Activated CD4-positive, alpha-beta memory T cell treated with anti-CD3 and anti-CD28 coated beads, Interleukin-2, amount 10 ng/mL, durations not matched to agents 7 days and 5 days (primary cell): ENCODE measurements at places on chromosomes 2 and 18. TPM values are rescaled to one million over a fixed set of nuclear protein-coding genes. Genes with fewer than 3 reads are reported as not detected.

- DNase-seq: no peak
Measured at GRCh38 chr18:62569081-62569655, 46.3 kb downstream of the ZCCHC2 start.

DNA sequence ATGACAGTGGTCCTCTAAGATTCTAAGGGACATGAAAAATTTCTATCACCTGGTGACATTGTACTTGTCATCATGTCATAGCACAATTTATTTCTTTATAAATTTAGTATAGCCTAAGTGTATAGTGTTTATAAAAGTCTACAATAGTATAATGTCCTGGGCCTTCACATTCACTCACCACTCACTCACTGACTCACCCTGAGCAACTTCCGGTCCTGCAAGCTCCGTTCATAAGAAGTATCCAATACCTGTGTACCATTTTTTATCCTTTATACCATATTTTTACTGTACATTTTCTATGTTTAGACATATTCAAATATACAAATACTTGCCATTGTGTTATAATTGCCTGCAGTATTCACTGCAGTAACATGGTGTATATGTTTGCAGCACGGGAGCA, 72.8 kb upstream of the DSEL start:
- no peak for DNase-seq

DNA sequence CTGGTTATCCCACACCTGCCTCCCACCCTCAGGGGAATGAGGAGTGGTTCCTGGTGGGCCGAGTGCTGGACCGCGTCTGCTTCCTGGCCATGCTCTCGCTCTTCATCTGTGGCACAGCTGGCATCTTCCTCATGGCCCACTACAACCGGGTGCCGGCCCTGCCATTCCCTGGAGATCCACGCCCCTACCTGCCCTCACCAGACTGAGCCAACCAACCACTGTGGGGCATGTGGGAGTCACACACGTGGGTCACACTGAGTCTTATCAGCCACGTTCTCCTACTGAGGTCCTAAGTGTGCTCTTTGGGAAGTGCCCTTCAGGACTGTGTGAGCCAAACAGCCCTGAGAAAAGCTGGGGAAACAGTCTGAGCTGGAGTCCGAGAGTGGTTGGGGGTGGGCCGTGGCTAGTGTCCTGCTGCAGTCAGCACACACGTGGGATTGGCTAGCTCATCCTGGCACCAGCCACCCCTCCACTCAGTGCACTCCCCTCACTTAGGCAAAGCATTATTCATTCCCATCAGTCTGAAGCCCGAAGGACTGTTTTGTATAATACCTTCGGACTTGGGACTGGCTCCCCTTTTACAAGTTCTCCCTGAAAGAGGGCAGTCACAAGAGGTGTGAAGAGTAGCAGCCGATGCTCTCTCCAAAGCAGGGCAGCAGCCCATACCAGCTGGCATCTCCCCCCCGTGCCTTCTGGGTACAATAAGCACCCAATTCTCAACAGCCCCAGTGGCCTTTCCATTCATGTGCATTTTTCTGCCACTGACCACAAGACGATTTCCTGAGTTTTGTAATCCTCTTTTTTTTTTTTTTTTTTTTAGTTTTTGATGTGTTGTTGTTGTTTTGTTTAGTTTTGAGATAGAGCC, 4.6 kb downstream of the TIGD1 start:
- DNase-seq: no peak

- no peak for DNase-seq
Measured at GRCh38 chr2:200223205-200223784, 83.2 kb upstream of the SPATS2L start.

- no peak for DNase-seq
Measured at GRCh38 chr2:102289129-102289528, 22.2 kb upstream of the IL1RL1 start.

DNA sequence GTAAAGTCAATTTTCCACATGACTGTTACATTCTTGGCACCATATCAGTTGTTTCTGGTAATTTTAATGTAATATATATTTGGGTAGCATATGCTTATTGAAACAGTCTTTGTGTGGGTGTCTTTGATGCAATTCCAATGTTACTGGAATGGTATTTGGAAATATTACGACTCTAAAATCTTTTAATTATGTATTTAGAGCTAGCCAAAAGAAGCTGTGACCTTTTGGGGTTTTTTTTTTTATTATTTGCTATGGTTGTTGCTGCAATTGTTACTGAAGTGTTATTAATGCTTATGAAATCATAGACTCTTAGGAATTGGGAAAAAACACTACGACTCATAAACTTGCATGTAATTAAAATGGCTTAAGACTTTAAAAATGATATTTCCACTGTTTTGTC, 95.9 kb downstream of the AOX1 start:
- DNase-seq: no peak

Gene GNAL
- total RNA-seq: 0.33 TPM

GRCh38 chr2:83058683-83059082, 1400.4 kb downstream of the SUCLG1 start:
- no peak for DNase-seq

Gene FHOD3
- not detected for total RNA-seq

Gene CCDC178
- not detected for total RNA-seq

Gene TUBA3E
- total RNA-seq: not detected

GRCh38 chr2:70381235-70381634, 79.4 kb upstream of the FAM136A start:
- DNase-seq: no peak

GRCh38 chr2:8219631-8220355, 462.1 kb upstream of the ID2 start:
- no peak for DNase-seq

GRCh38 chr2:232353660-232354059, 24.9 kb upstream of the ALPP start:
- no peak for DNase-seq

DNA sequence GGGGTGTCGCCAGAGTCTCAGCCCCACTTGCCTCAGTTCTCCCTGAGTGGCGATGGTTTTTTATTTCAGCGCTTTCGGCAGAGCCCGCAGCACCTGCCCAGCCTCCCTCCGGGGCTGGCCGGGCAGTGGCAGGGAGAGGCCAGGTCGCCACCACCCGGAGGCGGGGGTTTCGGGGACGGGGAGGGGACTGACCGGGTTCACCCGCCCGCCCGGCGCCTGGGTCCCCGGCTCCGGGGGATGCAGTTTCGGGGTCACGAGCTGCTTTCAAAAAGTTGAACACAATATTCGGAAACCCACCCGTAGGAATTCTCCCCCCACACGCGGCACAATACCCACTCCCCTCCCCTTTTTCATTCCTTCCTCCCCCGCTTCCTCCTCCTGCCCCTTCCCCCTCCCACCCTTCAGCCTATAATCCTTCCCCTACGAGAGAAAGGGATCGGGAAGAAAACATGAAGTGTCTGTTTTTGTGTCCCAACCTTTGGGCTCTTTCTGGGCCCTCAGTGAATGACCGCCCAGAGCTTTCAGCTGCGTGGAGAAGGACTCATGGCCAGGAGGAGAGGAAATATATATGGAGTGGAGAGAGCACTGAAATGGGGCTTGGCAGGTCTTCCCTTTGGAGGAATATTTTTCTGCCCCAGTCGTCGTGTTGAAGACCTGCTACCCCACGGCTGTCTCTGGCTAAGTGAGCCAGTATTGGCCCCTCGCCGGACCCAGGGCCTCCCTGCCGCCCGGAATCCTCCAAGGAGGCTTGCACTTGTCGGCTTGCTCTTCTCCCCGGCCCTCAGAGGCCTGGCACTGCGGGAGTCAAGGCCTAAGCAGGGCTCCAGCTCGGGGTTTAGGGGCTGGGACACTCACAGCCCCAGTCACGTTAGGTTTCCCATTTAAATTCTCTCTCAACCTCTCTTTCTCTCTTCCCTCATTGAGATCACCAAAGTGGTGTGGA, 2.1 kb upstream of the SIX3 start:
- DNase-seq: no peak

Gene TDRD15
- total RNA-seq: not detected

- DNase-seq: no peak
Measured at GRCh38 chr2:80852079-80852807, 547.7 kb upstream of the LRRTM1 start.

DNA sequence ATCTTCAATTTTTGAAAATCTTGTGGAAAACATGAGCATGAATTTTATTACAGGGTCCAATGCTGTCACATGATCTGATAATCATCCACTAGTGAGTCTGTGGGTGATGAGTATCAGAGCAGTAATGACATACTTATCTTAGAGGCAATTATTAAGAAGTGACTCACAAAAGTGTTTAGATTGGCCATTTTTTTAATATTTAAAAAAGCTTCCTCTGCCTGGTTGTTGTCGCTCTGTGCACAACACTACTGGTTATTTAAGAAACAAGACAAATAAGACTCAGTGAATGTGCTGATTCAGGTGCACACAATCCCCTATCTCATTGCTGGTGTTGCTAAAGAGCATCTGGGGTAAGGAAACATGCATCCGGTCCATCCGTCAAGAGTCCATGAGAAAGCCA, 665.8 kb upstream of the ZEB2 start:
- no peak for DNase-seq

- no peak for DNase-seq
Measured at GRCh38 chr2:200534572-200534971, 8.6 kb downstream of the SGO2 start.

- DNase-seq: no peak
Measured at GRCh38 chr2:141820893-141821292, 309.9 kb downstream of the LRP1B start.

Gene ASPRV1
- 0.98 TPM for total RNA-seq

- no peak for DNase-seq
Measured at GRCh38 chr2:174176898-174177297, 71.4 kb downstream of the OLA1 start.

- no peak for DNase-seq
Measured at GRCh38 chr2:545711-546650, 131.2 kb downstream of the TMEM18 start.

Gene BMP10
- not detected for total RNA-seq

Gene GPR39
- total RNA-seq: not detected

Gene WNT6
- total RNA-seq: not detected

Gene IL1A
- total RNA-seq: 5.4 TPM

Gene FAM237A
- not detected for total RNA-seq

GRCh38 chr18:58758046-58758445, 86.8 kb downstream of the MALT1 start:
- no peak for DNase-seq

Gene RNU2-63P
- 14.6 TPM for total RNA-seq

GRCh38 chr18:42640160-42640559, 475.3 kb downstream of the RIT2 start:
- no peak for DNase-seq

Gene ST3GAL5
- 58.3 TPM for total RNA-seq

GRCh38 chr2:83595121-83595690, 863.9 kb downstream of the SUCLG1 start:
- no peak for DNase-seq

- DNase-seq: no peak
Measured at GRCh38 chr2:141317986-141318385, 812.8 kb downstream of the LRP1B start.

Gene L3MBTL4
- not detected for total RNA-seq

DNA sequence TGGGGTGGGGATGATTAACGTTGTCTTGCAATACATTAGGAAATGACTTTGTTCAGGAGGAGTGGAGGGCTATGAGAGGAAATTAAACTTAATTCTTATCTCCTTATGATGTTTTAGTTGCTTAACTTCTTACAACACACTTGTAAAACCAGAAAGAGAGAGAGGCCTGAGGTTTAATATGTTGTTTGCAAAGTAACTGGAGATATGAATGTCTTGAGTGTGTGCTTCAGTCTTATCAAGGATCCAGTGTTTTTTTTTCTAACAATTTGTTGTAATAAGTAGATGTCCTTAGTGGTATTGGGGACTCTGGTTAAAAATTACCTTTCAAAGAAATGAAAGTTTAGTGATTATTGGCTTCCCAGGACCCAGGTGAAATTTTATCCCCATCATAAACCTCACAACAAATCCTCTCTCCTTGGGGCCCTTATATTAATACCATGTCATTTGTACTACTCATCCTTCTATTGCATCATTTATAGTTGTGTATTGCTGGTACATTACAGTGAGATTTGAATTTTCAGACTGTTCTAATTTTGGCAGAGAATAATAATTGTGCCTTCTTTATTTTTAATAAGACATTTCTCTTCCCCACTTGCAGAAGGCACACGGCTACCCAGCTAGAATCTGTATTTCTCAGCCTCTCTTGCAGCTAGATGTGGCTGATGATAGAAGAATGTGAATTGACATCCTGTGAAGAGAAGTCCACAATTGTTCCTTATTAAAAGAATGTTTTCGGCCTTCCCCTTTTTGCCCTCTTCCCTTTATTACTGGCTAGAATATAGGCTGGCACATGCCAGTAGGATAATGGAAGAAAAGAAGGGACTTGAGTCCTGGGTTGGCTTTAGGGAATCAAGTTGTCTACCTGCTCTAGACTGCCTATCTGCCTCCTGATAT, 91.9 kb upstream of the CXCR4 start:
- no peak for DNase-seq

- DNase-seq: no peak
Measured at GRCh38 chr2:224608104-224608503, 22.9 kb upstream of the CUL3 start.

- no peak for DNase-seq
Measured at GRCh38 chr2:166057370-166058164, 70.3 kb downstream of the SCN1A start.

- no peak for DNase-seq
Measured at GRCh38 chr18:58135183-58135641, 91.2 kb downstream of the NEDD4L start.

DNA sequence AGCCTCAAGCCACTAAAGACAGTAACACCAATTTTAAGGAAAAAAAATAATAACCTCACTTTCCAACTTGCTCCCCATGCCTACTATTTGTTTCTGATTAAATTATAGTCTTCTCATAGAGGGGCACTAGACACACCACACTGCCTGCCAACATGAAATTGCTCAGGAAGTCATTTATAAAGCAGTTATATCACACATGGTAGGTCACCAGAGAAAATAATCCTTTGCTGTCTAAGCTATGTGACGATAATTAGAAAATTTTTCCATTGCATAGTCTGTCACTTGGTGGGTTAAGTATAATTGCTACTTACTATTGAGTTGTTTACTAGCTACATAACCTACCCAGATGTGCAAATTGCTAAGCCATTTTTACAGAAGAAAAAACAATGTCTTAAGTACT, 85.2 kb downstream of the INO80D start:
- no peak for DNase-seq

Gene CENPO
- 40.3 TPM for total RNA-seq

GRCh38 chr2:99698896-99699295, 209.1 kb upstream of the REV1 start:
- no peak for DNase-seq

Gene CDK5R2
- not detected for total RNA-seq

DNA sequence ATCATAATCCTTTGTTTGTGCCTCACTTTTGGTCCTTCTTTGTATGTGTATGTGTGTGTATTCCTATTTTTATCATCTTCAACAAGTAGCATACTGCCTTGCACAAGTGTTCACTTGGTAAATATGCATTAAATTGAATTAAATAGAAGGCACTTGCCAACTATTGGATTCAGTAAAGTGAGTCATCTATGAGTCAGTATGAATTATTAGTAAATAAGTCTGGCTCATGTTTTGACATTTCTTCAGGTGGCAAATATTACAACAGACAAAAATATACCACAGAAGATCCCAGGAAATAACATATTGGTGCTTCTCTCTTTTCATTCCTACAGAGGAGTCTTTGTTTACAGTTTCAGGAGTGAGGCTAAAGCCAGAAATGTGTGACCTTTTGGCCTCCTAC, 84.1 kb downstream of the CDK15 start:
- no peak for DNase-seq
